ENCODE measurements at places on chromosomes 1 and 21.
A peak's percentile ranks its signal among the peaks of the same experiment; 100 is the strongest.

GRCh38 chr1:162498496-162498810 lies 835 bp downstream of the UHMK1 start:
- peak; percentile 4 for DNase-seq

GRCh38 chr1:7218210-7218832 lies 433.1 kb downstream of the CAMTA1 start:
- DNase-seq = peak; percentile 34

DNA sequence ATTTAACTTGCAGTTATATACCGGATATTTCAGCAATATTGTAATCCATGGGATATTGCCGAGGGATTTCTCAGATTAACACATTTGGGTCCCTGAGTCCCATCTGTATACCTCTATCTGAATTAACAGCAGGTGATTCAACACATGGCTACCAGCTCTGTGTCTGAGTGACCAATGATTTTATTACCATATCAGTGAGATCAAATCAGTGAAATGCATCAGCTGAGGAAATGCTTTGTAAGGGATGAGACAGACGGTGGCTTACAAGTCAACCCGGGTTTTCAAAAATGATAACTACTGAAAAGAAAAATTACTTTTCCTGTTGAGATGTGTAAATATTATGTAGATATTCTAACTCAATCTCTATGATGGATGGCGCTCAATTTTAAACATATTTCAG lies 504.1 kb upstream of the PKN2 start:
- no peak for DNase-seq

DNA sequence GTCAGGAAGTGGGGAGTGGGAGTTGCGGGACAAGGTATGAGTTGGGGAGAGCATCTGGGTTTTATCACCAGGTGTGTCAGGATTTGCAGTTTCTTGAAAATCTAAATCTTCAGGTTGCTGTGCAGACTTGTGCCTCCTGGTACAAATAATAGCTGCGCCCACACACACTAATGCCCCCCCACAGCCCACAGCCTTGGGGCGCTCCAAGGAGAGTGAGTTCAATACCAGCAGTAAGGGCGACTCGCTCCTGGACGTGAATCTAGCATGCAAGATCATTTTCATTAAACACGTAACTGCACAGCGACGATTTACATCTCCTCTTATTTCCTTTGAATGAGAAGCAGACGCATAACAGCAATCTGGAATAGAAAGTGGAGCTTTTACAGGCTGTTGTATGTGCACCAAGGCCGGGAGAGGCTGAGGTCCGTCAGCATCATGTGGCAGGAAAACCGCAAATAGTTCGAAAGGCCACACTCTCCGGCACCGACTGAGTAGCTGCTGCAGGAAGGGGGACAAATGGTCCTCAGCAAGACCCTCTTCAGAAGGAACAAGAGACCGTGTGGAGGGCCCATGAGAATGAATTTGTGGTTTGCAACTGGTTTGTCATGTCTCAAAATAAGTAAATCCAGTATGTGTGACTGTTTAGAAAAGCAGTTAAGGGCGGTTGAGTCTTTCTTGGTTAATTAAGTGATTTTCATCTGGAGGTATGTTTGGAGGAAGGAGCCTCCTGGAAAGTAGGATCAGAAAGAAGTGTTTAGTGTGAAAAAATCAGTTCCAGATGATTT lies 439.5 kb downstream of the SMYD3 start:
- peak; percentile 46 for DNase-seq

- no peak for DNase-seq
Measured at GRCh38 chr1:15364740-15365139, 44.9 kb upstream of the EFHD2 start.

GRCh38 chr1:226054519-226055327 lies 7.8 kb upstream of the H3-3A start:
- no peak for DNase-seq

DNA sequence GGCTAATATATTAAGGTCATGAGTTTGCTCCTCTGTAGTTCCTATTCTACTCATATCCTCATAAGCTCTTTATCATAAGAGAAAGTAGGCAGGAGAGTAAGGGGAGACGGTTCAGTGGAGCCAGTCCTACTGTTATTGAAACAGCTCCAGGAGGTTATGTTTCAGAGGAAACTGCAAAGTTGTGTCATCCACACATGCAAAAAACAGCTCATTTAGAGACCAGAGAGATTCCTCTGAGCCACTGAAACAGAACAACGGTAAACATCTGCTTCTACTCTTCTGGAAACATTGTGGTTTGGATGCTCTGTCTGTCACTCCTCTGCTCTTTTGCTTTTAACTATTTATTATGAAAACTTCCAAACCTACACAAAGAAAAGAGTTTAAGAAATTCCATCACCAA lies 66.3 kb upstream of the PPP2R5A start:
- peak; percentile 89 for DNase-seq

GRCh38 chr1:108704496-108704895 lies 8.2 kb upstream of the FNDC7 start:
- DNase-seq = peak; percentile 73

DNA sequence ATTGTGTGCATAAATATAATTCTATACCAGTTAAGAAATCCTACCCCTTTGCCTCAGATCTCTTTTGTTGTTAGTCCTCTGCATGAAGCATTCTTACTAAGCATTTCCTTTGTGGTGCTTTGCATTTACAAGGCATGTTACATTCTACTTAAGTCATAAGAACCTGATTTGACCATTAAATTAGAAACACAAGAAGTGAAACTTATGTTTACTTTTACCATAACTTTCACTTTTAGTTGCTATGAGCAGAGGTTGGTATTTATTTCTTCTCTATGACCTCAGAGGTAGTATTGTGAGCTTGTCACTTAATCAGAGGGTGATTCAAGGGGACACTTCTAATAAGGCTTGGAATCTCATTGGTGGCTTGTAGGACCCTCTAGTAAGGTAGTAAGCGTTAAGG lies 9.0 kb downstream of the FAM20B start:
- peak; percentile 79 for DNase-seq

DNA sequence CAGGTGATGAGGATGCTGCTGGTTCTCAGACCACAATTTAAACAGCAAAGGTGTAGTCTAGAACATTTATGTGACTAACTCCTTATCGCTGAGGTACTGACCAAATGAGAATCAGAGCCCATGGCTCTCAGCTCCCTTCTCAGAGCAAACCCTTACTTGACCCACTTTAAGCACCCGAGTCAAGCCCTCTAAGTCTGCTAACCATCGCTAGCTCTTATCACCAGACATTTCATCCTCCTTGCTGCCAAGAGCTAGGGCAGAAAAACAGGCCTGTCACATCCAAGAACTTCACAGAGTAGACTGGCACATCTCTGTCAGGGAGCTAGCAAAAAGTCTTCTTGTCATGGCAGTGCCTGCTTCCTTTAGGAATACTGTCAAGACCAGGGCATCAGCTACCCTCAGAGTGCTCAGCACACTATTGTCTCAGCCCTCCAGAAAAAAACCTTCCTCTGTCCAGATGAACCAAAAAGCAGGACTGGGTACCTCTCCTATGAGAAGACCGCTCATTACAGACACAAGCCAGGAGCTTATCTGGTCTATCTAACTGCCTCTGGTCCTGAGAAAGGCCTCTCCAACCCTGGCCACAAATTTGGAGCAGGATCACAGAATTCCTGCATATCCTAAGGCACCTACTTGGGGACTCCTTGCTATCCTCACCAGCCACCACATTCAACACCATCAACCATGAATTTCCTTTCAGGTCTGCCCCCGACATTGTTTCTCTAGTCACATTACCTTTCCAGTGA lies 26.2 kb downstream of the ERI3 start:
- no peak for DNase-seq

- DNase-seq = no peak
Measured at GRCh38 chr1:246281195-246281594, 225.9 kb downstream of the SMYD3 start.

GRCh38 chr1:91575909-91576519 lies 75.4 kb downstream of the CDC7 start:
- no peak for DNase-seq

- no peak for DNase-seq
Measured at GRCh38 chr1:1901641-1902294, 10.9 kb upstream of the GNB1 start.

DNA sequence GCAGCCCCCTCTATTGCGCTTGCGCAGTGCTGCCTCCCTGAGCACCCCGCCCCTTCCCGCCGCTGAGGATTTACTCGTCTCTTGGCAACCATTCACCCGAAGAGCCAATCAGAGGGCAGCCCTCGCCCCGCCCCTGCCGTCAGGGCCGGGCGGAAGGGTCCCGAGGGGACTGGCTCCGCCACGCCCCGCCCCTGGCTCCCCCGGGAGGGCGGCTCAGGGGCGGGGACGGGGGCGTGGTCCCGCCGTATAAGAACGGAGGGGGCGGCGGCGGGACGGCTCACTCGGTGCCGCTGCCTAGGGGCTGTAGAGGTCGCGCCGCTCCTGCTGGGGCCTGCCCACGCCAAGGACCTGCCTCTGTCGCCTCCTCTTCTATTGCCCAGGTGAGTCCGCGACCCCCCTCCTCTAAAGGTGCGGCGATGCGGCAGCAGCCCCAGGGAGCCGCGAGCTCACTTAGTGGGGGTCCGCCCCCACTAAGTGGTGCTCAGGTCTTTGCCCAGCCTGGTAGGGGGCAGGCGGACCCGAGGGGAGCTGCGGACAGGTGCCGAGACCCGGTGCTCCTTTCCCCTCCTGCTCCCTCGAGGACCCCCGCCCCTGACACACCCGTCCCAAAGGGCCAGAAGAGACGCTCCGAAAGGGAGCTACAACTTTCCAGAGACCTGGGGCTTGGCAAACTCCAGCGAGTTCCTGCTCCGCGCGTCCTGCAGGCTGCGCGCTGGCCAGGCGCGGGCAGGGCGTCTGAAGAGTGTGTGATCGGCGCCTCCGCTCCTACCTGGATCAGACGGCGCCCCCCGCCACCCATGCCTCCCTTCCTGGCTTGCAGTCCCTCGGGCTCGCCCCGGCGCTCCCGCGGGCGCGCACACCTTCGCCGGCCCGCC lies at the start of gene TENT5C:
TENT5C (plus strand) TSS at position 275 of the 875 bp plus-strand sequence. CDS start 16,821 bp downstream, outside the sequence.
- DNase-seq = peak; percentile 92

DNA sequence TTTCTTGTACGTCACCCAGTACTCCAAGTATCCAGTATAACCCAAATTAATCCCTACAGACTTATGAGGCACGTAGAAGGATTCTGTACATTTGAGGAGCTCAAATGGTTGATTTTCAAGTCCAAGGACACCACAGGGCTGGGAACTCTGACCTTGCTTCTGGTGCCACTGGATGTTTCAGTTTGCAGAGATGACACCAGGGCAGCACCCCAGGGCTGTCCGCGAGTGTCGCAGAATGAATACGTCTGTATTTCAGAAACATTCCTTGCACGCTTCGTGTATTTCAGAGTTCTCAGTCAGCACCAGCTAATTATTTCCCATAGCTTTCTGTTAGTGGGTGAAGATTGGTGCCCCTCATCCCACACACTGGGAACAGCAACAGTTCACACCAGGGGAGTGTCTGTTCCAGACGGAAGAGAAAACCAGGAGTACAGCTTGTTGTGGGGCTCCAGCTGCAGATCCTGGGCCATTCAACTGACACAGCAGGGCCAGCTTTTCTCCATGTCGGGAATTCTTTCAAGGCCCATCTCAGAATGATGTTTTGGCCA lies 159.2 kb downstream of the RHOU start:
- DNase-seq = no peak

DNA sequence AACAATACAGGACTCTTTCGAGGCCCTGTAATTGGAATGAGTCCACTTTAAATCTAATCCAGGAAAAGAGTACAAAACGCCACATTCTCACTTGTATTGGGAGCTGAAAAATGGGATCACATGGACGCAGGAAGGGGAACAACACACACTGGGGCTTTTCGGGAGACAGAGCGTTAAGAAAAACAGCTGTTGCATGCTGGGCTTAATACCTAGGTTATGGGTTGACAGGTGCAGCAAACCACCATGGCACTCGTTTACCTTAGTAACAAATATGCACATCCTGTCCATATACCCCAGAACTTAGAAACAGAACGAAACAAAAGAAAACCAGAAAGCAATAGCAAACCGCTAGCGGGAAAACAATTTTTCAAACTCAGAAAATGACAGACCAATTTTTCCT lies 1532.7 kb upstream of the TPTE start:
- no peak for DNase-seq

- no peak for DNase-seq
Measured at GRCh38 chr1:48684381-48684780, 92.3 kb downstream of the BEND5 start.

DNA sequence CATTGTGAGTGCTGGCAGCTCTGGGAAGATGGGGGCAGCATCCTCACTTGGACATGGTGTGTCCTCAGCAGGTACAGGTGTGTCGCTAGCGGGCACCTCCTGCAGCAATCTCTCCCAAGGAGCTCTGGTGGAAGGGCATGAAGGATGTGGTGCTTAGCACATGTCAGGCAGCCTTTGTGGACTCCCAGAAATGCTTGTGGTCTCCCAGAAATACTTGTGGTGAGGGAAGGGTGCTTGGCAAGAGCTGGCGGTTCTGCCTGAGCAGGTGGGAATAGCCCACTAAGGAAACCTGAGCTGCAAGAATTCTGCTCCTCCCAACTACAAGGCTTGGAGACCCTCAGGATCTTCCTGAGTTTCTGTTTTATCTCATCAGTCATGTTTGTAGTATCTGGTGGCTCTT lies 371.6 kb downstream of the PRDM2 start:
- DNase-seq = no peak

DNA sequence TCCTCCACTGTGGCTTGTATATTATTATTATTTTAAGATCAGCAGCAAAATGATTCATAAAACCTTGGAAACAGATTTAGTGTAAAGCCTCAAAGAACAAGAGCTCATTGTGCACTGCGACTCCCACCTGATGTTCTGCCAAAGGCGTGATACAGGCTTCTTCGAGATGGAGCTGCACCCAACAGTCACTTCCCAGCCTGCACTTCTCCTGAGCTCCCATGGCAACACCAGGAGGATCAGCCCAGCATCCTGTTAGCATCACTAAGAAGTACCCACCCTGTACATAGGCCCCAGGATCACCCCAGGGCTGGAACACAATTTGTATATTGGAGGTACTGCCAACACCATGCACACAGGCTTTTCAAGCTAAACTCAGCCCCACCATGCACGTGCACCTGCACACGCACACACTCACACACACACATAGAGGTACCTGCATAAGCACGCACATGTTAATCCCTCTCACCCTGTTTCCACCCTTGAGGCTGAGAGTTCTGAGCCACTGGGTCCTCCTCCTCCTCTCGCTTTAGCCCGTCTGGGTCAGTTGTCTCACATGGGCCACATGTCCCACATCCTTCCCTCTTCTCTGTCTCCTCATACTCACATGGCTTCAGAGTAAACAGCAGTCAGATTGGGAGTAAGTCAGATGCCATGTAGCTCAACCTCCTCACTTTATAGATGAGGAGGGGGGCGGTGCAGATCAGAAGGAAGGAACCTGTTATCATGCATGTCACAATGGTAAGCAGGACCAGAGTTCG lies 281.9 kb upstream of the POU3F1 start:
- no peak for DNase-seq

GRCh38 chr1:23420778-23421177 lies 3.8 kb downstream of the TCEA3 start:
- no peak for DNase-seq

- DNase-seq = peak; percentile 65
Measured at GRCh38 chr1:31760471-31761470, 3.4 kb downstream of the ADGRB2 start.

- no peak for DNase-seq
Measured at GRCh38 chr1:218376722-218377121, 31.6 kb downstream of the TGFB2 start.

- no peak for DNase-seq
Measured at GRCh38 chr1:68723791-68724190, 226.9 kb upstream of the DEPDC1 start.
